ENCODE measurements at places on chromosomes 7 and 10.

DNA sequence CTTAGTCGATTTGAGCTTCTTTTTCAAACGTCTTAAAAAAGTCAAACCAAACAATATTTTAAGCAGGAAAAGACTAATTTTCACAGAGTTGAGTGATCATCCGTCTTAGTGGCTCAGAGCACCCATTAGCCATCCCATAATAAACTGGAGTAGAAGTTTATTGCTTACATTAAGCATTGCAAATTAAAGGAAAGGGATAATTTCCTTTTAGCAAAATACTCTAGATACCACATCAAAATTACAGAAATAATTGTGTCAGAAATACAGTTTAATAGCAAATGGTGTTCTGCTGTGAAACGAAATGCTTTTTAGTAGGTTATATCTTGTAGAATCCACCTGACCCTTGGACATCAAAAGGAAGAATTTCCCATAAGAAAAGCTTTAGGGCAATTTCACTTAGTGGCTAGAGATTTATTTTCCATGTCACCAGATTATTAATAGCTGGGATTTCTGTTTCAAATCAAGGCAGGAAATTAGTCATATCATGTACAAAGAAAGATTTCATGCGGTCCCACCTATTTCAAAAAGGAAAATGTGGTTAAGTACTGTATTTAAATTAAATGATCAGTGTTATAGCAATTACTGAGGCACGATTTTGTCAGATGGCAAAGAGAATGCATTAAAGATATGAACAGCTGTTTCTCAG, 96.2 kb downstream of the NPTX2 start:
- DNase-seq, result no peak

- no peak for DNase-seq
These were observed 330.3 kb upstream of the NPSR1 start for GRCh38 chr7:34327681-34328080.

- no peak for DNase-seq
These were observed 486.1 kb upstream of the NRP1 start for GRCh38 chr10:33820531-33820930.

DNA sequence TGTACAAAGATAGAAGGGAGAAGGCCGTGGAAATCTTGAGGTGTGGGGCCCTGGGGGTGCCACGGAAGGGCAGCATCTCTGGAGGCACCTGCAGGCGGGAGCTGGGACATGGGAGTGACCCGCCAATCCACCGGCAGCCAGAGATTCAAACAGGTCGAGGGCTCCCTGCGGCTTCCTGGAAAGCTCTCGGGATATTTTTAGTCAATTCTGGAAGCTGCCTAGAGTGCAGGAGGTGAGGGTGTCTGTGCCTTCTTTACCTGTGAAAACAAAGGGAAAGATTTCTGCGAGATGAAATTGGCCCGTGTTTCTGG, 16.6 kb downstream of the MNX1 start:
- DNase-seq, result no peak

DNA sequence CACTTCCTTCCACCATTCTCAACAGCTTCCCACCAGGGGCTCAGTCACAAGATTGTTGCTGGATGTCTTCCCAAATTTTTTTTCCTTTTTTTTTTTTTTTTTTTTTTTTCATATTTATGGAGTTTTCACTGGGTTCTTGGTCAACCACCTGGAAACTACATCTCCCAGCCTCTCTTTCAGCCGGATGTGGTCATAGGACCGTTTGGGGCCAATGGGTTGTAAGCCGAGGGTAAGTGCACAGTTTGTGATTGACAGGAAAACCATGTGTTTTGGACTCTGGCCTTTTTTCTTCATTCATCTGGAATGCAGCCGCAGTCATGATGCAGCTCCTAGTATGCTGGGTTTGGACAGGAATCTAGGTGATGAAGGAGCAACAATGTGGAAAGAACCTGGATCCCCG, 337.1 kb upstream of the FOXK1 start:
- DNase-seq, result no peak

GRCh38 chr7:112052498-112052897, 153.7 kb downstream of the DOCK4 start:
- no peak for DNase-seq

- no peak for DNase-seq
These were observed 128.5 kb upstream of the PRR15 start for GRCh38 chr7:29435167-29435566.

GRCh38 chr7:64868499-64868898, 34.6 kb upstream of the ZNF273 start:
- no peak for DNase-seq

GRCh38 chr10:132246296-132246695, 59.5 kb downstream of the DPYSL4 start:
- DNase-seq, result no peak

GRCh38 chr10:102534333-102534732, 30.6 kb downstream of the SUFU start:
- no peak for DNase-seq

DNA sequence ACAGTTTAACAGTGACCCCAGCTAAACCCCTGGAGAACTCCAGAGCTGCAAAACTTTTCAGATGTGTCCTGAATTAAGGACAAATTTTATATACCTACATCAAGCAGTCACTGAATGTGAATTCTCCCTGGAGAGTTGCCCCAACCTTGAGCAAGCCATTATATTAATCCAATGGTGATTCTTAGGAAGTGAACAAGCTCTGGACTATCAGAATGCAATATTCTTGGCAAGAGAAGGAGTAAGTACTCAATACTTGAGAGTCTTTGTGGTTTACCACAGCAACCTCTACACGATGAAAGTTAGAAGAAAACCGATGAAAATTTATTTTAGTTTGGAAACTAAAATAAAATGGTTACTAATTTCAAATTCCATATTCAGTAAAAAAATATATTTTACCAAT, 19.3 kb upstream of the ZNF365 start:
- no peak for DNase-seq

DNA sequence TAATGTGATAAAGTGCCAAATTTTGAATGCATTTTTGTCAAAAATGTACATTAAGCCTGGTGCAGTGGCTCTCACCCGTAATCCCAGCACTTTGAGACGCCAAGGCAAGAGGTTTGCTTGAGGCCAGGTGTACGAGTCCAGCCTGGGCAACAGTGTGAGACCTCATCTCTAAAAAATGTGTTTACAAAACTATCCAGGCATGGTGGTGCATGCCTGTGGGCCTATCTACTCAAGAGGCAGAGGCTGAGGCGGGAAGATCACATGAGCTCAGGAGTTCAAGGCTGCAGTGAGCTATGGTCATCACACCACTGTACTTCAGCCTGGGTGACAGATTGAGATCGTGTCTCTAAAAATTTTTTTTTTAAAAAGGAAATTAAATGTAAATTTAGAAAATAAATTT, 18.5 kb upstream of the MGMT start:
- no peak for DNase-seq

DNA sequence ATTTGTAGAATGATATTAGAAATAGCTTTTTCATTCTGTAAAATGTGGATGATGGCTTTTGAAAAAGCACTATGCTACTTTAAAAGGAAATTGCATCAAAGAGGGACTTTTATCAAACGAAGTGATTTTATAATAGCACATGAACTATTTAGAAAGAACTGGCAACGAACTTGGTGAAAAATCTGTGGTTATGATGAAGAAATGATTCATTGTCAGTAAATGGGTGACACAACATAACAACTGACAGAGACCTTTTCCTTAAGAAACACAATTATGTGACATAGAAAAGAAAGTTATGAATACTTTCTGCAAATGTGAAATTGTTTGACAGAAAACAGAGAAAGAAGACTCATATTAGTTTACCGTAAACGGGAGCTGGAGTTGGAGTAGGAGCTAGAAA, 60.7 kb upstream of the LAMB4 start:
- no peak for DNase-seq

GRCh38 chr10:125738206-125738605, 18.7 kb downstream of the EDRF1 start:
- DNase-seq, result no peak

GRCh38 chr10:84860855-84861254, 532.5 kb downstream of the CCSER2 start:
- DNase-seq, result no peak

DNA sequence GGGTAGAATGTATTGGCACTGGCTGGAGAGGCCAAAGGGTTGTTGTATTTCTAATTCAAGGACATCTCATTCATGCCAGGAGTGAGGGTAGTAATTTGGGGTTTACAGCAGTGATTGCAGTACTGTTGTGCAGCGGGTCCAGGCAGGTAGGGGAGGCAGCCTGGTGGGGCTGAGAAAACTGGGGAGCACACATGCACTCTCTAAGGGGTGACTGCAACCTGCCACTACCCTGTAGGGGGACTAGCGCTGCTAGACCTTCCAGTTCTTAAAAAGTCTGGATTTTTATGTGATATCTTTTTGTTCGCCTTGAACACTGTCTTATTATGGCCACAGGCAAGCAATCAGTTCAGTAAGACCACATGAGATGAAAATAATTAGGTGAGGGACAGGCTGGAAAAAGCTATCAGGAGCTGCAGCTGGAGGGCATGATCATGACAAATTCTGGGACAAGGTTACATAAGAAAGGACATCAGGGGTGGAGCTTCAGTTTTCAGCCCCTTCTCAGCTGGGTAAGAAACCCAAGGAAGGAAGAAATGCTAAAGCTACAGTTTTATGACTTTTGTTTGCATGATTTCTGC, 149.0 kb downstream of the ARHGAP21 start:
- DNase-seq, result no peak

DNA sequence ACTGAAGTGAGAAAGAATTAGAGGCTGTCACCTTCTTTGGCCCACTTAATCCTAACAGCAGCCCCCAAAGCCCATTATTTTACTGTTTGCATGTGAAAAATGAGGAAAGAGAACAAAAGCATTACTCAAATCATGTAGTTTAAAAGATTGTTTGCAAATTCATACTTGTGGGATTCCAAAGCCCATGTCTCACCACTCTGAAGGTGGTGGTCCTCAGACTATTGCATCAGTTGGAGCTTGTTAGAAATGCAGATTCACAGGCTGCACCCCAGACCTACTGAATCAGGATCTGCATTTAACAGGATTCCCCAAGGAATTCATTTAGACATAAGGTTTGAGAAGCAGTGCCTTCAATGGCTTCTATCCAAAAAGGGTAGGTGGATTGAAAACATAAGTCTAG, 93.7 kb upstream of the PDE1C start:
- no peak for DNase-seq

DNA sequence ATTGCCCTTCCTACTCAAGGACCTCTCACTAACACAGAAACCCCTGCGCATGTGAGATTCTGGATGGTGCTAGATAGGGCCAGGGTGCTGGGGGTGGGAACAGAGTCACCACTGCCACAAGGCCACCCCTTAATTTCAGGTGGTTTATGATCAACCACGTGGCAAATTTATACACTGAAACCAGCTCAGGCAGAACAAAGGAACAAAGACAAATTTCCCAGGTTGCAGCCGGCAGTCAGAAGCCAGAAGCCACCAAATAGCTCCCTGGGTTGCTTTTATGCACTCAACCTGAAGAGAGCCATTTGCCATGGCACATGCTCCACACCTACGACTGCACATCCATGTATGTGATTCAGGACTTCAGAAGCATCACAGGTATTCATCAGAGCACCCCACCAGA, 2.5 kb downstream of the VOPP1 start:
- DNase-seq, result no peak

- DNase-seq, result no peak
These were observed 137.5 kb downstream of the FGFR2 start for GRCh38 chr10:121460733-121461132.

GRCh38 chr7:27895551-27895950, 155.6 kb downstream of the TAX1BP1 start:
- no peak for DNase-seq

DNA sequence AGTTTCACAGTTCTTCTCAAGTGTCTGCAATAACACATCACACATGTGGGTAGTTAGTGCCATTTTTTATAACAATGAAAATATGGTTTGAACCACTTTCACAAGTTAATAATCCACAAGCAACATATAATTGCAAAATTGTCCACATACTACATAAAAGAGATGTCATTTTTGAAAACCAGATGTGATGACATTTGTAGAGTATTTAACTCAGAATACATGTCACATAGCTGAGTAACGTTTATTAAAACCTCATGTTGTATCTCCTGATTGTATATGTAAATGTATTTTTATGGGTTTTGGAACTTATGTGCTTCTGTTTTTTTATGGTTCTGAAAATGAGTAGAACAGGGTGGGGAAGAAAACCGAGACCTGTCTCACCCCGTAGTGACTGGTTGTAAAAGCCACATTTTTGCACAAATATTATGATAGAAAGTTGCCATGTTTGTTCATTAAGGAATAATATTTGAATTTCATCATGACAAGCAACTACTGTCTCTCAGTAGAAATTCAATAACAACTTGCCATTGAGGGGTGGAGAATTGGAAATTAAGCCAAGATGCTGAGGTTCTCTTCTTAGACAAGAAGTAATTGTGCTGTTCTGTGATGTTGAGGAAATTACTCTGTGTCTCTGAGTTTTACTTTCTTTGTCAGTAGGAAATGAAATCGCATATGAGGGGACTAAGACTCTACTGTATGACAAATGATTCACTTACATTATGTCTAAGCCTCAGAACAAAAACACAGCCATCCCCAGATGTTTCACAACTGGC, 29.2 kb upstream of the EGFR start:
- DNase-seq, result no peak

- DNase-seq, result no peak
These were observed 89.8 kb downstream of the PCLO start for GRCh38 chr7:83072576-83073517.

GRCh38 chr10:122494833-122495232, 33.5 kb downstream of the HTRA1 start:
- no peak for DNase-seq

All from activated B cell treated with CpG ODN at 0.5 μM for 24 hours (primary cell).